ENCODE measurements at places on chromosomes 5 and 9. TPM values are rescaled to one million over a fixed set of nuclear protein-coding genes. Genes with fewer than 3 reads are reported as not detected.

CCL28 gene
- polyA plus RNA-seq = 5.2 TPM

PHF19 gene
- polyA plus RNA-seq = 40.2 TPM

TMEM174 gene
- not detected for polyA plus RNA-seq

CFAP90 gene
- polyA plus RNA-seq = 0.75 TPM

PCDHA4 gene
- 1.3 TPM for polyA plus RNA-seq

SPINK13 gene
- polyA plus RNA-seq = not detected

ADAMTS6 gene
- polyA plus RNA-seq = 2.3 TPM

S100Z gene
- polyA plus RNA-seq = 0.51 TPM

NEURL1B gene
- 13.5 TPM for polyA plus RNA-seq

IL3 gene
- polyA plus RNA-seq = not detected

SLC38A9 gene
- 25.9 TPM for polyA plus RNA-seq

DOK3 gene
- 4.7 TPM for polyA plus RNA-seq

SPINK1 gene
- 259 TPM for polyA plus RNA-seq

IFNK gene
- 0.06 TPM for polyA plus RNA-seq
